AG04450 (cell line): ENCODE measurements at places on chromosomes 3 and 15.
A peak's percentile ranks its signal among the peaks of the same experiment; 100 is the strongest.

DNA sequence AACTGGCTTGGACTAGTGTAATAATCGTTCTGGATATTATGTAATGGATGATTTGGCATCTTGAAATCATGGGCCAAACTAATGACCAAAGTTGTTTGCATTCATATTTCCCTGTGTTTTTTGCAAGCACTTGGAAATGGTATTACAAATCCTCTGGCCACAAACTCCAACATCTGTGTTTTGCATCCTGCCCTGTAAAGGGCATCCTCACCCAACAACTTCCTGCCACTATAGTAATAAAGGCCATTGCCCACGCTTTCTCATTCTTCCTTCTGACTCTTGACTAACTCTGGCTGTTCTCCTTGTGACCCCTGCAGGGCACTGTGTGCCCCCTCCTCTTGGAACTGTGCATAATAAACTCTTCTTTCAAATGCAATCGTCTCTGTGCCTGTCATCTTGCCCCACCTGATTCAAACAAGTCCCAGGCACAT is 25.4 kb upstream of the PSMD6 start:
- no peak for DNase-seq

DNA sequence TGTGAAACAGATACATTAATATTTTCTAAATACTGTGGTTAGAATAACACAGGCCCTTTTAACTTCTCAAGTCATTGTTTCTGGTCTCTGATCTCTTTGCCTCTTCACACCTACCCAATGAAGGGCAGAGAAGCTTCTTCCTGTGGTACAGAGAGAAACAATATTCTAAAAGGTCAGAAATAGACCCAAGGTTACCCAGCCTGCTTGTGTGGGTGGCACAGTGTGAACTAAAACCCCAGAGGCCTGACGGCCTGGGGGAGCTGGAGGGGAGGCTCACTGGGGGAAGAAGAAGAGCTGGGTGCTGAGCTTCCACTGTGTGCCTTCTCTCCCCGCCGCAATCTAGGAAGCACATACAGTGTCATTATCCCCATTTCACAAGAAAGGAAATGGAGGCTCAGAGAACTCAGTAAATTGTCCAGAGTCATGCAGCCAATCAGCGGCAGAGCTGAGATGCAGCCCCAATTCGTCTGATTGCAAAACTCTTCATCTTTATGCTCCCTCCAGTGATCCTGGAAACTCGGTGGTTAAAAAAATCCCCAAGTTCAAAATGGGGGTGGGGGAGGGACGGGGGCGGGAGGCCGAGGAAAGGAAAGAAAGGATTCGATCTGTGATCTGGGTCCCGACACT is 64.1 kb upstream of the HEG1 start:
- DNase-seq: no peak

DNA sequence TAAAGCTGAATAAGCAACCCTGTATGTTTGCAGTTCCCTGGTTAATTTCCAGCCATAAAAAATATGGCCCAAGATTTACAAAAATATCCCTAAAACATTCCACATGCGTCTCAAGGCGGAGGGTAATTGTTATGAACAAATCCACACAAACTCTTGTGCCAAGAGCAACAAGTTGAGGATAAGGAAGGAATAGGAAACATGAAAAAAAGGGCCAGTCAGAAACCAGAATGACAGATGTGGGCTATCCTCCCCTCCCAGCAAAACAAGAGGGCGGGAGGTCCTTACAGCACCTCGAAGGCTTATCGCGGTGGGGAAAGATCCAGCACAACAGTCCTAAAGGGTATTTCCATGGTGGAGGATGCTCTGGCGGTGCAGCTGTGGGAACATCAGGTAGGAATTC is 155.6 kb upstream of the HES1 start:
- DNase-seq: no peak

GRCh38 chr3:43753741-43754715 is 63.3 kb downstream of the ABHD5 start:
- peak; percentile 55 for DNase-seq

DNA sequence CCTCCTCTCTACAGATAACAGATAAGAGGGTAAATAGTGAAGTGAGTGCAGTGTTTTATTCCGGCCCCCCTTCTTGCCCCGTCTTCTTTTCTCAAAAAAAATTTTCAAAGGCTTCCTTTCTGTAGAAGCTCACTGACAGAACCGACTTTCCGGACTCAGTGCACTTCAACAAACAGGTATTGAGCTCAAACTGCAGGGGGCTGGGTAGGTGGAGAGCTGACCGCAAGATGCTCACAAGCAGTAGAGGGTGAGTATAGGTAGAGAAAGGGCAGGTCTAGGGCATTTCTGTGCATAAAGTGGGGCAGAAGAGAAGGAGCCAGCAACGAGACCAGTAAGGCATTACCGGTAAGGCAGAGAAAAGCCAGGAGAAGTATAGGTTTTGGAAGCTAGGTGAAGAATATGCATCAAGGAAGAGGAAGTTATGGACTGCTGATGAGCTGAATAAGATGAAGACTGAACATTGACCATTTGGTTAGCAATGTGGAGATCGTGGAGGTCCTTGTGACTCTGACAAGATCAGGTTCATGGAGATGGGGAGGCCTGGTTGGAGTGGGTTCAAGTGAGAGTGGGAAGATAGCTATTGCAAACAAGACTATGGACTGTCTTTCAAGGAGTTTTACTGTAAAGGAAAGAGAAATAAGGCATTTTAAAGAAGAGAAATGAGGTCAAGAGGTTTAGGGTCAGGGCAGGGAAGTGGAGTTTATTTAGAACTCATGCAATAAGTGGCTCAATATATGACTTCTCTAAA is 97.4 kb downstream of the ST6GAL1 start:
- DNase-seq: no peak

- no peak for DNase-seq
Observed at GRCh38 chr15:77731067-77731466, 98.4 kb upstream of the LINGO1 start.

DNA sequence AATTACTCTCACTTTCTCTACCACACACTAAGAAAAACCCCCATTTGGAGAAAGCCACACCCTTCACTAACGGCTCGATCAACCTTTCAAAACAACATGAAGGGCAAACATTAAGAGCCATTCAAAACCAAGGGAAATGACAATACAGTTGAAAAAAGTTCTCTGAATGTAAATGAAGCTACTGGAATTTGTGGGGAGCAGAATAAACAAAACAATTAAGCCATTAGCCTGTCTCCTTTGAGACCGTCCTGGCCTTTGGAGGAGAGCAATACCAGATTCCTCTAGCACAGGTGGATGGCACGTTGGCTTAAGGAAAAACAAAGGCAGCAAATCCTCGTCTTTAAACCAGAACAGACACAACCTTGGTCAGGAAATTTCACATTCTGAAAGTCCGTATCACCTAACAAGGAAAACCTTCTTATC is 18.7 kb downstream of the MYO1E start:
- no peak for DNase-seq

DNA sequence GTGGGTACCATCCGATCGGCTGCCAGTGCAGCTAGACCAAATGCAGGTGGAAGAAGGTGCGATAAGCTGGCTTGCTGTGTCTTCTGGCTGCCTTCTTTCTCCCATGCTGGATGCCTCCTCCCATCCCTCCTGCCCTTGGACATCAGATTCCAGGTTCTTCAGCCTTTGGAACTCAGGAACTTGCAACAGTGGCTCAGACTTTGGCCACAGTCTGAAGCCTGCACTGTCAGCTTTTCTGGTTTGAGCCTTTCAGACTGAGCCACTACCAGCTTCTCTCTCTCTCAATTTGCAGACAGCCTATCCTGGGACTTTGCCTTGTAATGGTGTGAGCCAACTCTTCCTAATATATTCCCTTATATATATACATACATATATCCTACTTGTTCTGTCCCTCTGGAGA is 485.5 kb downstream of the FHIT start:
- DNase-seq: no peak

DNA sequence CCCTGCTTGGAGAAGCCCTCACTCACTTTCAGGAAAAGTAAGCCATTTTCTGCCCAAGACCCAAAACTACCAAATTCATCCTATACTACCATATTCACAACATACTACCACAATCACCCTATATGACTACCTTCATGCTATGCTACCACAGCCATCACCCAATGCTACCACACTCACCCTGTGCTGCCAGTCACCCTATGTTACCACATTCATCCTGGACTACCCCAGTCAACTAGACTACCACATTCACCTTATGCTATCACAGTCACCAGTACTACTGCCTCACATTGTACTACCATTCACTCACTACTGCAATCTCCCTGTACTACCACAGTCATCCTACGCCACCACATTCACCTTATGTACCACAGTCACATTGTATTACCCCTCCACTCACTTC is 58.4 kb upstream of the CDV3 start:
- no peak for DNase-seq

DNA sequence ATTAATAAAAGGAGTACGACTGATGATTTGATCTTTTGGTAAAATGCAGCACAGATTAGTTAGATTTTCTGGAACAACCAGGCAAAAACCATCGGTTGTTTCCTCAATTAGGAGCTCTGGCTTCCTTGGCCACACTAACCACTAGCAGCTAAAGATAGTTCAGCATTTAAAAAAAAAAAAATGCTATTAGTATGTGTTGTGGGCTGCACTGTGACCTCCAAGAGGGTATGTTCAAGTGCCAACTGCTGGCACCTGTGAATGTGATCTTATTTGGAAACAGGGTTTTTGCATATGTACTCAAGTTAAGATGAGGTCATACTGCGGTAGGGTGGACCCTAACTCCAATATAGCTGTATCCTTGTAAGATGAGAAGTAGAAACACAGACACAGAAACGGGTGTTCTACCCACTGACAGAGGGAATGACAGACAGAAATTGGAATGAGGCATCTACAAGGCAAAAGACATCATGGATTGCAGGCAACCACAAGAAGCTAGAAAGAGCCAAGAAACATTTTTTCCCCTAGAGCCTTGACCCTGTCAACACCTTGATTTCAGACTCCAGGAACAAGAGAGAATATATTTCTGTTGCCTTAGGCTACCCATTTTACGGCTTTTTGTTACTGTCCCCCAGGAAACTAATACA is 534.6 kb upstream of the ROBO2 start:
- no peak for DNase-seq
